ENCODE measurements at places on chromosomes 3 and 15.

DNA sequence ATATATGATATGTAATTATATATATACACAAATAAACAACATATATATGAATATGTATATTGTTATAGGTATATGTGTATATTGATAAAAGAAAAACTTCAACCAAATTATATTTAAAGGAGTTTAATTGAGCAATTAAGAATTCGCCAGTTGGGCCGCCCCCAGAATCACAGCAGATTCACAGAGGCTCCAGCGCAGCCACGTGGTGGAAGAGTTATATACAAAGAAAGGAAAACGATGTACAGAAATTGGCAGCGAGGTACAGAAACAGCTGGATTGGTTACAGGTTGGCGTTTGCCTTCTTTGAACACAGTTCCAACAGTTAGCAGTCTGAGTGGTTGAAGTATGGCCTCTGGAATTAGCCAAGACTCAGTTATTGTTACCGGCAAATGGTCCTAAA lies 137.3 kb upstream of the SLC24A5 start:
- DNase-seq: no peak

GRCh38 chr3:12856626-12857025 lies 15.3 kb upstream of the RPL32 start:
- no peak for DNase-seq

- DNase-seq: no peak
Observed at GRCh38 chr15:61275901-61276300, 46.8 kb upstream of the RORA start.

GRCh38 chr3:123157598-123158287 lies 44.0 kb upstream of the SEC22A start:
- no peak for DNase-seq

Data from stimulated activated CD4-positive, alpha-beta T cell treated with anti-CD3 and anti-CD28 coated beads, Interleukin-15, amount 100 ng/mL, for 48 hours (primary cell).